GOT3 (cell line): ENCODE measurements at places on chromosomes 3 and 15.

DNA sequence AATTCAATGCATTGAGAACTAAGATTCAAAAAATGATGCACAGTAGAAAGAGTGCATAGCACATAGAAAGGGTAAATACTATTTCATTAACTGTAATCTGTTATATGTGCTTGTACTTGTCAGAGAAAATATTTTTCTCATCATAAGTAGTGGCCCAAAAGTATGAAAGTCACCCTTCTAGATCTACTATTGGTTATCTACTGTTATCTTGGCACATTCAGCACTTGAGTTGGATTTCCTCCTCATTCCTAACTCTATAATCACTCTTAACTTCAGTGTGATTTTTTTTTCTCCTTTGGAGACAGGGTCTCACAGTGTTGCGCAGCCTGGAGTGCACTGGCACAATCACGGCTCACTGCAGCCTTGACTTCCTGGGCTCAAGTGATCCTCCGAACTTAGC is 194.4 kb downstream of the PCCB start:
- DNase-seq: no peak

- DNase-seq: no peak
These were observed 46.1 kb downstream of the CMTM6 start for GRCh38 chr3:32456429-32457130.

- DNase-seq: no peak
These were observed 1.4 kb downstream of the C3orf22 start for GRCh38 chr3:126557415-126557745.

- no peak for DNase-seq
These were observed 74.8 kb upstream of the GATA2 start for GRCh38 chr3:128567705-128568356.

DNA sequence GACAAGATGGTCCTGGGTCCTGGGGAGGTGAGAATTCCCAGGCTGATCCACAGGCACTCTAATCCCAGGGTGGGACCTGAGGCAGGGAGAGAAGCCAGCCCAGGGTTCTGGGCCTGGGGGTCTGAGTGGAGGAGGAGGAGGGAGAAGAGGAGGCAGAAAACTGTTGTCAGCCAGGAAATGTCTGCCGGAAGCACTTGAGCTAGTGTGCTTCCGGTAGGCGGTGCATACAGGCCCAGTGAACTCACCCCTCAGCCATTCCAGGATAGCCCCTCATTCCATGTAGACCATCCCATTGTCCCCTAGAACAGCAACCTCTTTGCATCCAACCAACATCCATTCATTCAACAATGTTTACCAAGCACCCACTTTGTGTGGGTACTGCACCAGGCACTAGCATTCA is 47.9 kb upstream of the LCTL start:
- no peak for DNase-seq

DNA sequence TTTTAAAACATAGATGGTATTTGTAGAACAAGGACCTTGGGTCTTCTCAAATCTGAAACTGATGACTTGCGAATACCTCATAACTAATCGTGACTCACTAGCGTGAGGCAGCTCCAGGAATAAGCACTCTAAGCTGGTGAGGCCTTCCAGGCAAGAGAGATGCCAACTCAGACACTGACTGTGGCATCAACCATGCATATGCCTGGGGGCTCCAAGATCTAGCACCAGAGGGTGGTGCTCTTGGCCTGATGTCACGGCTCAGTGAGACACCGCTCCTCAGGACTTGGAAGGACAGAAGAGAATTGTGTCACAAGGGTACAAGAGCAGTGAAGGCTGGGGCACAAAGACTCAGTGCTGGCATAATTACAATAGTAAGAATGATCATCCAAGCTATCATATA is 125.0 kb upstream of the TRIM42 start:
- peak; percentile 9 for DNase-seq

GRCh38 chr3:101248736-101249135 is 71.6 kb downstream of the IMPG2 start:
- DNase-seq: no peak

DNA sequence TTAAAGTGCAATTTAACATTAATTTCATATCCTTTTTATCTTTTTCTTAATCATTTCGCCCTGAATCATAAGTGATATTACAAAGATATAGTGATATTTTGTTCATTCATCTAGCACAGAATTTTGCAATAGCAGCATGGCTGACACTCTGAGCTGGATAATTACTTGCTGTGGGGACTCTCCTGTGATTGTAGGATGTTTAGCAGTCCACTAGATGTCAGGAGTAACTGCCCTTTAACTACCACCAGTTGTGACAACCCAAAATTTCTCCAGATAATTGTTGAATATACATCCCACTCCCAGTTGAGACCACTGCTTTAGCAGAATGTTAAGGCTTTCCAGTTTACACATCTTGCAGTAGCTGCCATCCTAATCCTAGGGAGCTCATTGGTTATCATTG is 196.8 kb upstream of the MBNL1 start:
- no peak for DNase-seq

DNA sequence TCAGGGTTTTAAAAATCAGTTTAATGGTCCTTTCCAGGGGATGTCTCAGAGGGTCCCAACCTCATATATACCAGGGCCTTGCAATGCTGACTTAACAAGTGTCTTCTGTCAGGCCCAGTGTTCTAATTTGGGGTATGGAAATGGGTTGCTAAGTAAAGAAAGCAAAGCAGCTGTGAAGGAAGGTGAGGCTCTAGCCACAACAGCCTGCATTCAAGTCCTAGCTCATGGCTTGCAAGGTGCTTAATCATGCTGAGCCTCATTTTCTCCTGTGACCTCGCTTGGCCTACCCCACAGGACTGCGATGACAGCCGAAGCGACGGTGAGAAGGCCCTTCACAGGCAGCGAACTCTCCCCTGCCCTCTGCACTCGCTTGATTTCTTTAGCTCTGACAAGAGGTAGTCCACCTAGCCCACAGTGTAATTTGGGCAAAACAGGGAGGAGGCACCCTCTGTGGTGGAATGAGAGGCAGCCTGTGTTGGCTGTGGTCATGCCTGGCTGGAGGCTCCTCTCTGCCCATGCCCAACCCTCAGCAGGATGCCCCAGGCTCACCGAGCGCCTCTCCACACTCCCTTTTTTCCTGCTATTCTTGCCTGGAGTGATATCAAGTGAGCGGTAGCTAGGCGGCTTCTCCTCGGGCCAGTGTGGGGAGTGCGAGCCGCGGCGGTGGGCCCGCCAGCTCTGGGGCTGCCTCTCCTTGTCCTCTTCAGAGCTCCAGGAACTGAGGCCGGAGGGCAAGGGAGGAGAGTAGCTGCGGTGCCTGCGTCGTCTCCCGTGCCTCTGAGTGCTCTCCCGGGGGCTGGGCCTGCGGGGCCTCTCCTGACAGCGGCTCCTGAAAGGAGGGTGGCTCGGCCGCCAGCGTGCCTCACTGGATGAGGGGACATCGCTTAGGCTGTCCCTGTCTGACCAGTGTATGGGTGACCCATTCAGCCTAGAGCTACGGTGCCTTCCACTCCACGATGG is 29.2 kb downstream of the ILDR1 start:
- DNase-seq: no peak

GRCh38 chr3:128846486-128846891 is 32.9 kb upstream of the ACAD9 start:
- no peak for DNase-seq

- no peak for DNase-seq
These were observed 8.3 kb upstream of the PLCH1 start for GRCh38 chr3:155753038-155753639.

- DNase-seq: no peak
These were observed 18.0 kb upstream of the RAB7A start for GRCh38 chr3:128707928-128708494.

DNA sequence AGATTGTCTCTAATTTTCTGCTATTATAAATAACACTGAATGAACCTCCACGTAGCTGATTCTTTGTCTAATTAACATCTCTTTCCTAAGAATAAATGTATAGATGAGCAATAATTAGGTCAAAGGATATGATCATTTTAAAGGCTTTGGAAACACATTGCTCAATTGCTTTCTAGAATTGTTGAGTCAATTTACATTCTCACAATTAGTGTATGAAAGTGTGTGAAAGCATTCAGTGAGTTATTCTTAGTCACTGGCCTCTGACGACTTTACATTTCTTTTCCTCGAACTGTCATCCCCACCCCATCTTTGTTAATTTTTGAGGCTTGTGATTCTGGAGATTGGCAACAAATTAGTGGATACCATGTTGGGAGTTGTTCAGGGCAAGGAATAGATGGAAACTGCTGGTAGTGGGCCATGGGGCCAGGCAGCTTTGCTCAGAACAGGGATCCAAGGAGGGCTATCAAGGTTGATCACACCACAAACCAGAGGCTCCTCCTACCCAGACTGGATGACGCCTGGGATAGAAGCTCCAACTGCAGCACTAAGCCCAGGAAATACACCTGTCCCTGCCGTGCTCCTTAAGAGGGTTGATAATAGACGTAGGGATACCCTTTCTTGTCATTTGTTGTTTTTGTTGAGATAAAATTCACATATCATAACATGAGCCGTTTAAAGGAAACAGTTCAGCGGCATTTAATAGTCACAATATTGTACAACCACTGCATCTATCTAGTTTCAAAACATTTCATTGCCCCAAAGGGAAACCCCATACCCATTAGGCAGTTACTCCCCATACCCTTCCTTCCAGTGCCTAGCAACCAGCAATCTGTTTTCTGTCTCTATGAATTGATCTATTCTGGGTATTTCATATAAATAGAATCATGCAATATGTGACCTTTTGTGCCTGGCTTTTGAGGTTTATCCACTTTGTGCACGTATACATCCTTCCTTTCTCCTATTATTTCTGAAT is 27.9 kb downstream of the EIF1B start:
- DNase-seq: no peak

- DNase-seq: no peak
These were observed 285.4 kb upstream of the ROPN1 start for GRCh38 chr3:124277144-124277890.

GRCh38 chr15:68426116-68426515 is 5.8 kb downstream of the ITGA11 start:
- no peak for DNase-seq

- DNase-seq: no peak
These were observed 235.7 kb downstream of the SATB1 start for GRCh38 chr3:18189282-18190050.

GRCh38 chr3:14141602-14142341 is 16.9 kb downstream of the TMEM43 start:
- DNase-seq: no peak

GRCh38 chr3:148828136-148828690 is 602 bp downstream of the CPB1 start:
- no peak for DNase-seq

- DNase-seq: no peak
These were observed 122.5 kb upstream of the GAP43 start for GRCh38 chr3:115500795-115501194.

GRCh38 chr15:100528833-100529428 is at the start of gene CERS3:
TSS of gene CERS3 (minus strand) at chr15:100528950. CDS start at chr15:100501849, 27,101 bp downstream.
- no peak for DNase-seq

- DNase-seq: no peak
These were observed 282.5 kb downstream of the ULK4 start for GRCh38 chr3:41679374-41679773.

GRCh38 chr3:100591411-100591810 is 18.0 kb upstream of the ADGRG7 start:
- DNase-seq: no peak

DNA sequence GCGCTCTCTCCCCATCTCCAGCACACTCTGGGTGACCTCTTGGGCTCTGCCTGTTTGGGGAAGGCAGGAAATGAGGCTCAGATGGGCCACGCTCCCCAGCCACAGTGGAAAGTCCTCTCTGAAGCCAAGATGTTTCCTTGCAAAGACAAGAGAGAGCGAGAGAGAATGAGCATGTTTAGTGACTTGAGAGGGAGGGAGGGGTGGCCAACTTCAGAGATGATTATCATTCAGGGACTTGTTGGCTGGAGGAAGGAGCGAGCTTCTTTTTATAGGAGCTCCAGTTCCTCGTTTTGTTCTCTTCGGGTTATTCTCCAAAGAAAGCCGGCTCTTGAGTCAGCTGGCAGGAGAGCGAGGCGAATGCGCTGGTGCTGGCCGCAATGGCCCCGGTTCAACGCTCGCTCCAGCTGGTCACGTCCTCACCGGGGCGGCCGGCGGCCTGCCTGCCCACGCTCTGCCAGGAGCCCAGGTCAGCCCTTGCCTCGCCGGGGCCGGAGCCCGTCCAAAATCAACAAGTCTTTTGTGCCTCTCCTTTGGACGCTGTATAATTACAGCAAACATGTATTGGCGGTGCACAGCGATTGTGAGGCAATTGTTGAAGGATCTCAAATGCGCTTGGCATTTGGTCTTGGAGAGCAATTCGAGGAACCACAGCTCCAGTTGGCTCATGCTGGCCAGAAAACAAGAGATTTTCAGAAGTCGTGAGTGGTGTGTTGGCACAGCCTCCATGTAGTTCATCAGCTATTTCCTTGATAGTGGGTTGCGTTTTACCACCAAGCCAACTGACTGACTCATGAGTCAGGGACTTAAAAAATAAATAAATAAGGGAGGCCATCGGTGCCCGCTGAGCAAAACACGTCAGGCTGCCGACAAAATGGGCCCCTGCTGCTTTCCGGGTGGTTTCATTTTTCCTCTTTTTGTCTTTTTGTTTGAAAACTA is 288.6 kb downstream of the UACA start:
- peak; percentile 73 for DNase-seq

GRCh38 chr3:173699353-173699752 is 301.8 kb downstream of the NLGN1 start:
- DNase-seq: no peak
